ENCODE measurements at places on chromosomes 12 and 14.

- DNase-seq = no peak
These were observed 2.6 kb downstream of the DCN start for GRCh38 chr12:91179966-91180561.

DNA sequence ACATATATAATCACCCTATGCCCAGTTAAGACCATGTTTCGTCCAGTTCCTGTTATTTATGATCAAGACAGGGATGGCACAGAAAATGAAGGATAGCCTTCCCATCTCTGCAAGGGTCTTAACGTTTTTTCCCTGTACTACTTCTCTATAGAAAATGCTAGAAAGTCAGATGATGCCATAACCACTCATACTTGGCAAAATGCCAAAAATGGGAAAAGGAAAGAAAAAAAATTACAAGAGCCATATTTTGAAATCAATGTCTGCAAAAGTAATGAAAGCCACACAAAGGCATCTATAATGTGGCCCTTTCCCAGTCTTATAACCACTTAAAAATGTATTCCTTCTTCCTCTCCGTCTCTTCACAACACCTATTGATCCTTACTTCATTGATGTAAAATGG, 1.8 kb upstream of the MYL6B start:
- DNase-seq = no peak

GRCh38 chr12:55049676-55050075, 29.9 kb downstream of the NEUROD4 start:
- DNase-seq = no peak

- DNase-seq = peak; percentile 84
These were observed 6.8 kb upstream of the ASIC1 start for GRCh38 chr12:50050410-50051098.

DNA sequence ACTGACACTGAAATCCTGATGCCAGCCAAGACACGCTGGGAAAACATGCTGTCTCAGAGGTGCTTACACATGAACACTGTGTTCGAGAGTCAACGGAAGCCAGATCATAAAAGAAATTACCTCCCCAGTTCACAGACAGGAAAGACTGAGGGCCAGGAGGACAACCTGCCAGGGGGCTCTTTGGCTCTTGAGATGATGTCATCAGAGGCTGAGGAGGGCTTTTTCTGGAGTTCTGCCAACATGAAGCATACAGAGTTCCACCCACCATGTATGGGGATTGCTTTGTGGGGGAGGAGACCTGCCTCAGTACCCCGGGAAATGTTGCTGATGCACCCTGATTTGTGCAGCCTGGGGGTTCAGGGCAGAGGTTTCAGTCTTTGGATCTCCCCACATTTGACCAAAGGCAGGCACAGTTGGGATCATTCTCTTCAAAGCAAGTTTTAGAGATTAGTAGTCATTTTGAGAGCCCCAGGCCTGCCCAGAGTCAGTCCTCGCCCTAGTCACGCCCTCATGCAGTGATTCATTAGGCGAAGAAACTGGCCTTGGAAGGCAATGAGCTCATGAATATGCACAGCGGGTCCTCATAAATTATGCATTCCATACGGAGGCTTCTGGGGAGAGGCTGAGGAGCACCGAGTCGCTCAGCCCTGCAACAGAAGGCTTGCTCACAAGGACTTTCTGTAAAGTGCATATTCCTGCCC, 34.9 kb upstream of the EML1 start:
- peak; percentile 79 for DNase-seq

GRCh38 chr14:97025722-97026121, 228.5 kb downstream of the VRK1 start:
- DNase-seq = no peak

- no peak for DNase-seq
These were observed 33.2 kb downstream of the TOGARAM1 start for GRCh38 chr14:44995196-44995595.

DNA sequence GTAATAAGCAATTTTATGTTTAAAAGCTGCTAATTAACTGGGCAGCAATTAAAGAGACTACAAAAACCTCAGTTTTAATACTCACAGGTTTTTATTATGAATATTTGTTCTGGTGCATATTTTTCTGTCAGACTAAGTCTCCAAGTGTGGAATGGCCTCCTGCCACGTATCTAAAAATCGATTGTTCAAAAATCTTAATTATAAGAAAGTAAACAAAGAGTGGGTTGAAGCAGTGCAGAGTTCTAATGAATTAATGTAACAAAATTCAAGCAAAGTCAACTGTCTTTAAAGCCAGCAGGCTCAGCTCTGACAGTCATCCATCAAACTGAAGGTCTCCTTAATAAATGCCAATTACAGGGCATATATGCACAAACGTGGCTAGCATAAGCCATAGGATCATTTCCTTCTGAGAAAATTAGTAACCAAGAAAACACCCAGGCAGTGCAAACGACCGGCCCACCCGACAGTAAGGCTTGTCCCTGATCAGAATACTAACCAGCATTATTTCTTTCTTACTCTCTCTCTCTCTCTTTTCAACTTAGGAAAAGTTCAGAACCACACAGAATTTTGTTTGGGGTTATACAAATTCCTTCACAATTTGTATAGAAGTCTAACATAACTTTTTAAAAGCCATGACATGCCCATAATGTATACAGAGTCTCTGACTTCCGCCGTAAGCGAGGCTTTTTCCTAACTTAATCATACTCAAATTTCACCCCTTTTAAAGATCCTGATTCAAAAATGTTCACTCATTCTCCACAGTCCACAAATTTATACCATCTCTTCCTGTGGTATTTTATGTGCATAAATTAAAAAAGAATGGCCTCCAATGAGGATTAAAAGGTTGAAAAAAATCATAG, 83.8 kb downstream of the SLC25A21 start:
- no peak for DNase-seq

- peak; percentile 68 for DNase-seq
These were observed 5.0 kb downstream of the TBX5 start for GRCh38 chr12:114400925-114401324.

DNA sequence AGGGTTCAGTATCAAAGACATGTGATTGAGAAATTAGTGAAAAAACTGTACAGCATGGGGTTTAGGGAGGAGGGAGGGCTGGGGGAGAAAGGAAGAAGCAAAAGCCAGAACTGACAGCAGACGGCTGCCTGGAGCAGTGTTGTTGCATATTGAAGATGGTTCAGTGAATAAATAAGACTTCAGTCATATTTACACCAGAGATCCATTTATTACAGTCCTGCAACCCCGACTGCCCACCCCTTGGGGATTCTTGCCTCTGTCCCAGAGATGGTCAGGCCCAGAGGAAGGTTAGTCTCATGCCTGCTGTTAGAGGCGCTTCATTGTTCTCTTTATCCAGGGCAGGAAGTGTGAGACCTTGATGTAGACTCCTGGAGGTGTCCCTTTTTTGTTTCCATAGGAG, 3.2 kb downstream of the GZMH start:
- no peak for DNase-seq

GRCh38 chr12:109944561-109945359, 44.7 kb downstream of the TCHP start:
- DNase-seq = peak; percentile 93

All from islet precursor cell (in vitro differentiated cells).